Caki2 (cell line): ENCODE measurements at places on chromosomes 5 and 9. TPM values are rescaled to one million over a fixed set of nuclear protein-coding genes. Genes with fewer than 3 reads are reported as not detected.

NAA35 gene
- 5.9 and 6.8 TPM in 2 replicates for total RNA-seq

HTR1A gene
- total RNA-seq, result not detected in 2 replicates

MARCHF6 gene
- 25.8 and 26.1 TPM in 2 replicates for total RNA-seq

PCYOX1L gene
- total RNA-seq, result 6.1 and 7.3 TPM in 2 replicates

SLC34A1 gene
- total RNA-seq, result 0.64 and 1.5 TPM in 2 replicates

RMI1 gene
- total RNA-seq, result 4.7 and 12.4 TPM in 2 replicates

OBP2A gene
- not detected in 2 replicates for total RNA-seq

CD274 gene
- total RNA-seq, result 3.6 and 7.3 TPM in 2 replicates

SGCD gene
- total RNA-seq, result not detected in 2 replicates

LIX1 gene
- total RNA-seq, result not detected in 2 replicates

DMRTA1 gene
- total RNA-seq, result 6.0 and 7.3 TPM in 2 replicates

ZSWIM6 gene
- total RNA-seq, result 1.8 TPM in 2 replicates

OLFM1 gene
- 2.6 and 3.7 TPM in 2 replicates for total RNA-seq

IER5L gene
- 73.3 and 76.4 TPM in 2 replicates for total RNA-seq

SMIM32 gene
- not detected in 2 replicates for total RNA-seq

GHR gene
- total RNA-seq, result not detected in 2 replicates

AJM1 gene
- total RNA-seq, result 1.3 and 1.7 TPM in 2 replicates

SLC9A3 gene
- total RNA-seq, result 0.43 and 1.8 TPM in 2 replicates

FAXDC2 gene
- 0.26 and 4.2 TPM in 2 replicates for total RNA-seq

DYNC2I2 gene
- total RNA-seq, result 188 and 218 TPM in 2 replicates

C9orf153 gene
- total RNA-seq, result not detected in 2 replicates

OTULINL gene
- total RNA-seq, result 2.1 and 2.5 TPM in 2 replicates

FLT4 gene
- total RNA-seq, result 2.3 TPM in 1 of 2 replicates, not detected in the other

TRAF1 gene
- total RNA-seq, result 4.3 and 5.0 TPM in 2 replicates

SLC34A3 gene
- total RNA-seq, result not detected in 2 replicates

LCP2 gene
- not detected in 2 replicates for total RNA-seq

CNTNAP3 gene
- 25.0 and 32.3 TPM in 2 replicates for total RNA-seq

PCDHA12 gene
- total RNA-seq, result not detected in 2 replicates

RNF183 gene
- 0.23 and 0.95 TPM in 2 replicates for total RNA-seq

SEMA6A gene
- 0.32 and 2.2 TPM in 2 replicates for total RNA-seq

FAM163B gene
- not detected in 2 replicates for total RNA-seq

CBY3 gene
- not detected in 2 replicates for total RNA-seq

CDO1 gene
- total RNA-seq, result not detected in 2 replicates

EFNA5 gene
- 9.8 and 12.0 TPM in 2 replicates for total RNA-seq

ZNG1E gene
- total RNA-seq, result 20.1 and 20.8 TPM in 2 replicates
